NCI-H446 treated with DMSO at 0.1 percent for 48 hours (cell line): ENCODE measurements at places on chromosomes 6 and 20.

- no peak for DNase-seq
Measured at GRCh38 chr6:27303613-27304272, 8.3 kb downstream of the POM121L2 start.

DNA sequence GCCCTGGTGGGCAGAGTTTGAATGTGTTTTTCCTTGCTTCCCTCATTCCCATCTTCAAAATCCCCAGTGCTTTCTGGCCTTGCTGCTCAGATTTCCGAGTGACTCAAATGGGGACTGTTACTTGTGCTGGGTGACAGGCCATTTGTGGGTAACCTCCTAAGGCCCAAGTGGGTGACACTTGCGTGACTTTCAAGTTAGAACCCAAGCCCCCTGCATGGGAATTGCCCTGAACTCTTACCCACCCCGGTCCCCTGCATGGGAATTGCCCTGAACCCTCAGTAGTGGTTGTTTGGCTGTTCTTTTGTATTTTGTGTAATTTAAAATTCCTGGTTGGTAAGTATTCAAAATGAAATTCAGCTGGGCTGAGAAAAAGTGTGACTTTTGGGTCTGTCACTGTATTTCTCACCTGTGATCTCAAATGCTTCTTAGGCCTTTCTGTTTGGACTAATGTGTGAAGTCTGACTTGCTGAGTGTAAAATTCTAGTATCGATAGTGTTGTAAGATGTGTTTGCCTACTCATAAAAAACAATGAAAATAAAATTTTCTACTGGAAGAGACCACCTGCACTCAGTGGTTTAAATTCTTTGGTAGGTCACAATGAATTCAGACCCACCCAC is 12.4 kb upstream of the RBM38 start:
- no peak for DNase-seq

DNA sequence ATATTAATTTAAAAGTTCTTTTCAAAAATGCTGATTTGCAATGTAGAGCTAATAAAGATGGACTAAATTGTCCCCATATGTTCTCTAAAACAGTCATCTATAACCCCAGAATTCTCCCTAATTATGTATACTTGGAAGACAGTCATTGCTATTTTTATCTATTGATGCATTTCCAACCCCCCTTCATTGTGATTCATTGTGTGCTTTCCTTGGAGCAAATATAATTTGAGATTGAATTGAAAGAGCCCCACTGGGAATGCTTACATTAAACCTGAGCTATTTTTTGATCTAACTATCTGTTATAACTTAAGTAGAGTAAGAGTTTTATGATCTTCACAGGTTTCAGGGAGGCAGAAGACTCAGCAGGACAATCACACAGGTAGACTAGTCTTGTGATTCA is 73.7 kb upstream of the PTCHD4 start:
- DNase-seq, result peak; percentile 61

DNA sequence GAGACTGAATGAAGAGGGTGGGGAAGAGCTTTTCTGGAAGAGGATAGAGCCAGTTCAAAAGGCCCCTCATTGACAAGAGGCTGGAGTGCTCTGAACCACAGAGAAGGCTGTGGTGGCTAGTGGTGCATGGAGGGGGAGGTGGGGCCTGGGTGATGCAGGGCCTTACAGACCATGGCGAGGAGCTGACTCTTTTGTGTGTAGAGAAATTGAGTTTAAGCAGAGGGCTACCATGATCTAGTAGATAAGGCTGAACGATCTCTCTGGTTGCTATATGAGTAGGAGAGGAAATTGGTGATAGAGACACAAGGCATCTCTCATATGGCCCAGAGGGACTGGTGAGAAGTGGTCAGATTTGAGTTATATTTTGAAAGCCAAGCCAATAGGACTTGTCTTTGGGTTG is 137.6 kb downstream of the UST start:
- DNase-seq, result no peak

DNA sequence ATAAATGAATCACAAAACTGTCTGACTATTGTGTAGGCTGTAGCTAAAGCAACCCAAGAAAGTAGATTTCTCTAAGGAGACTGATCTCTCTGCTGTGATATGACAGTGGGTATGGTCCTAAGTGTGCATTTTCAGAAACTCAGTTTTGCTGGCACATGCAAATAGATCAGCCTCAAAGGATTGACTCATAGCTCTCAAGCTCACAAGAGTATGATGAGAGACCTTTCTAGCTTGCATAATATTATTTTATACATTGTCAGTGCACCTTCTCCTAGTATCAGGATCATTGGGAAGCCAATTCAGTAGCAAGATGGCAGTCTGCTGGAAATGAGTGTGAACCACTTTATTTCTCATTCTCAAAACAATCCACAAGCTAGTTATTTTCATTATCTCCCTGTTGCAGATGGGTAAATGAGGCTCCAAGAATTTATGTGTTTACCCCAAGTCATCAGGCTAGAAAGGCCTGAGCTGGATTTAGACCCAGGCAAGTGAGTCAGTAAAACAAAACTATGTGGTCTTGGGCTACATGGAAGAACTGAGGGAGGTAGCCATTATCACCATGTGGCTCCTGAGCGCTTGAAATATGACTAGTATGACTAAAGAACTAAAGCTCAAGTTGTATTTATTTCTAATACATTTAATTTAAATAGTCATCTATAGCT is 27.9 kb upstream of the PLCB4 start:
- no peak for DNase-seq

GRCh38 chr6:67362976-67363375 is 1272.1 kb upstream of the ADGRB3 start:
- DNase-seq, result no peak

DNA sequence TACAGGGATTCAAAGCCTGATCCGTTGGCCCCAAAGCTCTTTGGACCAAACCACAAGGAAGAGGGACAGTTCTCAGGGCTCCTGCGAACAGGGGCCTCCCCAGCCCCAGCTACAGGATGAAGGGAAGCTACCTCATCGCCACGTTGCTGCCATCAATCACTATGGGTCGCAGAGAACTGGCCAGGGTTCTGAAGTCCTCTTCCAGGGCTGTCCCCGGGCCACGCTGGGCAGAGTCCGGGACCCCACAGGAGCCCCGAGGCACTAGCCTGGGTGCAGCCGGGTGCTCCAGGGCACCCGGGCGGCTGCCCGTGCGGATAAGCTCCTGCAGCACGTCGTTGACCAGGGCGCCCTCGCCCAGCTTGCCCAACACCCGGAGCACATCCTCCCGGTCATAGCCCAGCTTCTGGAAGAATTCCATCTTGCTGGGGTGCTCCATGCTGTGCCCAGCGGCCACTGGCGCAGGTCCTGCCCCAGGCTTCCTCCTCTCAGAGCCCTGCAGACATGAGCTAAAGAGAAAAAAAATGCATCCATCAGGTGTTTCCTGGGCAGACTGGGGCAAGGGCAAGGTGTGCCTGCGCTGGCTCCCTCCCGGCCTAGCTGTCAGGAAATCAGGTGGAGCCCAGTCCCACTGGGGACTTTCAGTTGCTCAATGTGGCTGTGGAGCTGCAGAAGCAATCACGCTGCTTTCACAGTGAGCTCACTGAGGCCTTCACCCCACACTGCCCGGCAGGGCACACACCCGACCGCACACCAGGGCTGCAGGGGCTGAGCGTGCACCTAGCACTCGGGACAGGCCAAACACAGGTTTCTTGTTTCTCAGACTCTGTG is 10.5 kb downstream of the ZC3H12D start:
- no peak for DNase-seq

DNA sequence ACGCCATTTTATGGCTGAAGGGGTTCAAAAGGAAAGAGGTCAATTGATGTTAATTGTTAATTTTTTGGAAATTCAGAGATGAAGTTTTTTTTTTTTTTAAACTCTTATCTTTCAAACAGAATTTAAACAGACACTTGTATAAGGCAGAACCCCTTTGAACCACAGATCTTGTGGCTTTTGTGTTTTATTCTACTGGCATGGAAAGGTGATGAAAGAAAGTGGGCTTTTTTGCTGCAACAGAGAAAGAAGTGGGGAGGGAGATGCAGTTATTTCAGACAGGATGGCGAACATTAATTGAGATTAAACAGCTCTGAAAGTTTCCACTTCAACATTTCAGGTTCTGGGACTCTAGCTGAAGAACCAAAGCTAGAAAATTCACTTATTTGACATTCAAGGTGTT is 200.9 kb downstream of the GJA10 start:
- no peak for DNase-seq

GRCh38 chr20:43571310-43571709 is 12.5 kb downstream of the SGK2 start:
- no peak for DNase-seq

DNA sequence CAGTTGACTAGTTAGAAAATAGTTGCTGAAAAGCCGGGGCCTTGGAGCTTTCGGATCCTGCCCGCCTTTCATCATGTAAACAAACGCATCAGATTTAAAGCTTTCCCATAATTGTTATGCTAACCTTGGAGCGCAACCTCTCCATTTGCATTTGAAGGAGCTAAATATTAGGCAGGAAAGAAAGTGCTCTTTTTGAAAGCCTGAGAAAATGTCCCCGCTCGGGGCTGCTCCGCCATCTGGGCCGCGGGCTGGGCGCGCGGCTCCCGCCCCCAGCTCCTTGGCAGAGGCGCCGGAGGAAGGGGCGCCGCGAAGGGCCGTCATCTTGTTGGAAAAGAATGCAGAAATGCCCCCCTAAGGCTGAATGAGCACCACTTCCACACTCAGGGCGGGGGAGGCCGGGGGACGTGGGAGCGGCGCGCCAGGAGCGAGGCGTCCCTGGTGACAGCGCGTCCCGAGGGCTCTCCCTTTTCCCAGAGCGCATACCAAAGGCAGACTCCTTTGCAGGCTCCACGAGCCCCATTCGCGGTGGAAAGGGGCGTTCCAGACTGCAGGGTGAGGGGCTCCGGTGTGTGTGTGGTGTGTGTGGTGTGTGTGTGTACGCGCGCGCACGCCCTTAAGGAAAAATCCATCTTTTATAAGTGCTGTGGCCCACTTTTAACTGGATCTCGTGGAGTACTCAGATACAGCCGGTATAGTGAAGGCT is 145.6 kb upstream of the ID4 start:
- DNase-seq, result no peak

DNA sequence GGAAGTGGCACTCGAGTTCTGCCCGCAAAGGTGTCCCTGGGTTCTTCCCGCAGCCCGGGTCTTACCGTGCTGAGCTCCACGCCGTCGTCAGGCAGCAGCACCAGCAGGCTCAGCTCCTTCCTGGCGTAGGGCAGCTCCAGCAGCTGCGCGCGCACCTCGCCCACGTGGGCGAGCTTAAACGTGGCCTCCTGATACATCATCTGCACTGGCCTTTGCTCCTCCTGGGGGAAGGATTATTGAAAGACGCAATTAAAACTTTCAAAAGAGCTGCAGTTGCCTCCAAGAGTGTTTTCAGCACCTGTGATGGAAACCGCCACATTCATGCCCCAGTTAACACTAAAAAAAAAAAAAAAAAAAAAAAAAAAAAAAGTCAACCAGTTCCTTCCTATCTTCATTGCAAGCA is 11.3 kb downstream of the SERPINB9 start:
- no peak for DNase-seq

- DNase-seq, result no peak
Measured at GRCh38 chr6:146284311-146284710, 255.4 kb downstream of the GRM1 start.

DNA sequence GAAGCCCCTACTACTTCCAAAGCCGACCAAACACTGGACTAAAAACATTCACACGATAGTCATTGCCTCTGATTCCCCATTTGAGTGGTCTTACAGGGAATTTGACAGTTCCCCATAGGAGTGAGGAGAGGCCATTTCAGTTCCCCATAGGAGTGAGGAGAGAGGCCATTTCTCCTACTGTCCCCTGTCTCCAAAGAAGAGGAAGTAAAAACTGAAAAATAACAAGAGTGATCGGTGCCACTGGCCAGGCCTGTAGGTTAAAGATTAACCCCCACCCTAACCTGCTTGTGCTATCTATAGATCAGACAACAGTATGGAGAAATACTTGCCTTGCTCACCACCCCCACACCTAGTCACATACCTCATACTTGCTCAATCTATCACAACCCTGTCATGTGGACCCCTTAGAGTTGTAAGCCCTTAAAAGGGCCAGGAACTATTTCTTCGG is 204.0 kb upstream of the MOCS1 start:
- no peak for DNase-seq

GRCh38 chr6:71222671-71223070 is 65.9 kb upstream of the OGFRL1 start:
- no peak for DNase-seq

- no peak for DNase-seq
Measured at GRCh38 chr6:38703949-38704590, 1.1 kb upstream of the GLO1 start.

- no peak for DNase-seq
Measured at GRCh38 chr6:114301596-114302219, 41.1 kb downstream of the HS3ST5 start.
